ENCODE measurements at places on chromosomes 2 and 18. TPM values are rescaled to one million over a fixed set of nuclear protein-coding genes. Genes with fewer than 3 reads are reported as not detected.

Gene CXCR1
- not detected for total RNA-seq

Gene HOXD12
- total RNA-seq: not detected

Gene LONRF2
- total RNA-seq: 0.40 TPM

Gene KCNK3
- total RNA-seq: not detected

Gene TDRD15
- 0.27 TPM for total RNA-seq

Gene SCN7A
- 0.29 TPM for total RNA-seq

All from endodermal cell (in vitro differentiated cells).